ENCODE measurements at places on chromosomes 2 and 18.

- DNase-seq = no peak
These were observed 223.1 kb downstream of the C1D start for GRCh38 chr2:67839668-67840067.

- DNase-seq = no peak
These were observed 305.4 kb downstream of the AFF3 start for GRCh38 chr2:99836690-99837605.

GRCh38 chr2:49032126-49032525, 122.2 kb downstream of the FSHR start:
- no peak for DNase-seq

DNA sequence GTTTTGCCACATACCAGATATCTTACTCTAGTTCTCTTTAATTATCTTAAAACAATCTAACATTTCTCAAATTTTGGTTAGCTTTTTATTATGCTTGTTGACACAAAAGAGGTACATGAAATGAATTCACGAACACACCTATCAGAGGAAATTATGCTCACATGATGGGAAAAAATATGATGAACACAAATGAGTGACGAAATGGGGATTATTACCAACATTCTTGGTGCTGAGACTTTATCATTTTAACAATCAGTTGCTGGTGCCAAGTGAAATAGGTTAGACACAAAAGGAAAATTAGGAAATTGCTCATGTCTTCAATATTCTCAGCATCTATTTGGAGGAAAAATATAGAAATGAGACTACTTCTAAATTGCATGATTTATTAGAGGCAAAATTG, 944.7 kb upstream of the NRXN1 start:
- no peak for DNase-seq

DNA sequence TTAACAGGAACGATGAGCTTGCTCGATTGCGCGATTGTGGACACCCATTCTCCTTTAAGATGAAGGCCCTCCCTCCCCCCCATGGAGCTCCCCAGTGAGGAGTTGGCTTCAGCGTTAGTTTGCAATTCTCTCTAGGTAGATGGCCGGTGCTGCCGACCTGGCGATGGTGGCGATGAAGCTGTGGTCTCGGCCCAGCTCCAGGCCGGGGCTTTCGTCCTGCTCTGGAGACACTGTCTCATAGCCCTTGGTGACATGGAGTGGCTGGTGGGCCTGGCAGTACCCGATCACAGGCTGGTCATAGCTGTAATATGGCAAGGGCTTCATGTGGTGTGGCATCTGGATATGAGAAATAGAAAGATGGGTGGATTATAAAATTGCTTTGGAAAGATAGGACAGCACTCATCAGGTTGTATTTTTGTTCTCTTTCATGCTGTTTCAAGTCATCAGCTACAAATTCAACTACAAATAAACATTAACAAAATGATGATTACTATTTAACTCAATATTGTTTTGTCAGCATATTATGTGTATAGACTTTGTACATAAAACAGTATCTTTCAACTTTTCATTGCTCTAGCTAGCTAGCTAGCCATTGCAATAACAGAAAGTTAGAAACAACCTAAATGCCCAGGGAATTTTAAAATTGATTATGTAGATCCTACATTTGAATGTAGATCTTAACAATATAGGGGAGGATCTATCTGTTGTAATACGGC, 773.4 kb downstream of the LRRTM4 start:
- no peak for DNase-seq

GRCh38 chr2:46387292-46387691, 90.1 kb downstream of the EPAS1 start:
- no peak for DNase-seq

DNA sequence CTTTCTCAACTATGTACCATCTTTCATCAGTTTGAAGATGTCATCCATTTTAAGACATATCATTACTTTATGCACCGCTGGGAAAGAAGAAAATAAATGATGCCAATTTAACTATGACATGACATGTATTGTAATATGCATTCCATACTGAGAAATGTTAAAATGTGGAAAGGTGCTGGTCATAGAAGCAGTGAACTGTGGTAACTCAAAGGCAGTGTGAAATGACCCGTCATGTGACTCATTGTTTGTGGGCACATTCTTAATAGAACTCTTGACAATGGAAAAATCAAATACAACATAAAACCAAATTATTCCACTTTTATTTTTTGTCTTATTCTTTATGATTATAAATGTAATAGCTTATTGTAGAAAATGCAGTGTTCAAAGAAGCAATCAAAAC, 455.0 kb upstream of the ST6GAL2 start:
- DNase-seq = no peak

GRCh38 chr2:97663626-97663961, 250 bp downstream of the ACTR1B start:
- no peak for DNase-seq

DNA sequence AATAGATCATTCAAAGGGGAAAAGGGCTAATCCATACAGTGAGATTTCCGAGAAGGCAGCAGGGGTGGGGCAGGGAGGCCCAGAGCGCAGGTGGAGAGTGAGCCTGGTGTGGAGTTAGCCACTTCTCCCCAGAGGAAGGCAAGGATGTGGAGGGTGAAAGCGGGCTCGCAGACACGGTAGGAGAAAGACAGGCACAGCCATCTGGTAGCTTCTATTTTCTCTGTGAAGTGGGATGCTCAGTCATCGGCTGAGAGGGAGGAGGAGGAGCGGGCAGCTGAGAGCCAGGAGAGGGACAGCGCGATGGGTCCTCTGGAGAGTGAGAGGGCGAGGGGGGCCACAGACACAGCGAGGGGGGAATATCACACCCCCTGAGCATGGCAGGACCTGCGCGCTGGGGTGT, 153.3 kb upstream of the NDUFV2 start:
- DNase-seq = no peak

- DNase-seq = no peak
These were observed 55.9 kb downstream of the NXPH2 start for GRCh38 chr2:138724327-138724726.

- no peak for DNase-seq
These were observed 142.2 kb downstream of the UBE2E3 start for GRCh38 chr2:181122601-181123000.

GRCh38 chr2:69304656-69305055, 82.4 kb downstream of the GFPT1 start:
- DNase-seq = no peak
